Psoas muscle (tissue), 8 donors: ENCODE measurements at places on chromosomes 12 and 14.
A peak's percentile ranks its signal among the peaks of the same experiment; 100 is the strongest.

GRCh38 chr14:102272392-102272791 lies 32.6 kb downstream of the MOK start:
- DNase-seq: no peak

- DNase-seq: no peak
These were observed 165.1 kb upstream of the ATP2B1 start for GRCh38 chr12:89873745-89874144.

DNA sequence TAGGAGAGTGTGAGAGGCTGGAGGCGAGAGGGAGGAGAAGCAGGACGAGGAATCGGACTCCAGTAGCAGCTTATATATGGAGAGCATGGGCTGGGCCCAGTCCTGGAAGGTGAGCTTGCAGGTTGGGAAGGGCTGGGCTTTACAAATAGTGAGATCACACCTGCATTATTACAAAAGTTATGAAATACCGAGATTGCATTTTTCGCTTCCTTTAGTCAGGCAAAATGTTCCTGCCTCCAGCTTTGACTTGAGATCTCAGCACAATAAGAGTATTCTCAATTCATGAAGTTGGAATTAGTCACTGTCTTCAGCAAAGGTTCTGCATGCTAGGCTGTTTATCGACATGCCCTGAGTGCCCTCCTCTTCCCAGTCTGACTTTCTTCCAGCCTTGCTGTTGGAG lies at the start of gene KRT6B:
TSS of gene KRT6B (minus strand) at position 46 of the 400 bp plus-strand sequence. CDS start 68 bp downstream, outside the sequence.
- no peak for DNase-seq

GRCh38 chr12:14957551-14958168 lies 3.7 kb downstream of the ARHGDIB start:
- no peak for DNase-seq

GRCh38 chr12:28223025-28223554 lies 32.8 kb downstream of the CCDC91 start:
- DNase-seq: no peak

GRCh38 chr12:113837084-113837483 lies 129.0 kb downstream of the RBM19 start:
- DNase-seq: no peak

- DNase-seq: no peak
These were observed 145.4 kb upstream of the FKBP4 start for GRCh38 chr12:2649201-2650030.

GRCh38 chr12:1907652-1908611 lies 10.5 kb downstream of the CACNA2D4 start:
- DNase-seq: peak; percentile 48

DNA sequence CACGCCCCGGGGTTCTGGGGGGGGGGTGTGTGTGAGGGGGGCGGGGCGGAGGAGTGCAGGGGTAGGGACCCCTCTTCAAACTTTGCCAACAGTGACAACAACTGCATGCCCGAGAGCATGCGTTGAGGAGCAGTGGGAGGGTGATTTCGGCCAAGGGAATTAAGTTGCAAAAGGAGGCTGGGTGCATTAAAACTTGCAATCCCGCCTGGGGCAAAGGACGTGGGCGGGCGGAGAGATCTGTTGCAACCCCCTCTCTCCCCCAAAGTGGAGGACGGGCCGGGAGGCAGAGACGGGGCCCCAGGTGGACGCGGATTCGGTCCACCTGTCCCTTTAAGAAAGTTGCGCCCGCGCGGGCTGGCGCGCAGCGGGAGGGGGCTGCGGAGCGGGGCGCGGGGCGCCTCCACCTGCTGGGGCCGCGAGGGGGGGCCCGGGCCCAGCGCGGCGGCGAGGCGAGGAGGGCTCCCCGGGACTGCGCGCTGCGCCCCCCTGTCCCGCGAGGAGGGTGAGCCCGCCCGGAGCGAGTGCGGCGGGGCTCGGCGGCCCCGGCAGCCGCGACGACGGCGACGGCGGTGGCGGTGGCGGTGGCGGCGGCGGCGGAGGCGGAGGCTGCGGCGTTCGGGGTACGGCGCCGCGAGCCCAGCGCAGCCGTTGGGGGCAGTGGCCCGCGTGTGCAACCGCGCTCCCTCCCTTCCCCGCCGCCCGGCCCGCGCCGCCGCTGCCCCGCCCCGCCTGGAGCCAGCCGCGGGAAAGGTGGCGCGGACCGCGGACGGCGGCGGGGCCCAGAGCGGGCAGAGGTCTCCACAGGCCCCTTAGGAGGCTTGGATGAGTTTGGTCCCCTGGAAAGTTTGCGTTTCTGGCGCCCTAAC lies 530 bp upstream of the FOXN4 start:
- DNase-seq: no peak

DNA sequence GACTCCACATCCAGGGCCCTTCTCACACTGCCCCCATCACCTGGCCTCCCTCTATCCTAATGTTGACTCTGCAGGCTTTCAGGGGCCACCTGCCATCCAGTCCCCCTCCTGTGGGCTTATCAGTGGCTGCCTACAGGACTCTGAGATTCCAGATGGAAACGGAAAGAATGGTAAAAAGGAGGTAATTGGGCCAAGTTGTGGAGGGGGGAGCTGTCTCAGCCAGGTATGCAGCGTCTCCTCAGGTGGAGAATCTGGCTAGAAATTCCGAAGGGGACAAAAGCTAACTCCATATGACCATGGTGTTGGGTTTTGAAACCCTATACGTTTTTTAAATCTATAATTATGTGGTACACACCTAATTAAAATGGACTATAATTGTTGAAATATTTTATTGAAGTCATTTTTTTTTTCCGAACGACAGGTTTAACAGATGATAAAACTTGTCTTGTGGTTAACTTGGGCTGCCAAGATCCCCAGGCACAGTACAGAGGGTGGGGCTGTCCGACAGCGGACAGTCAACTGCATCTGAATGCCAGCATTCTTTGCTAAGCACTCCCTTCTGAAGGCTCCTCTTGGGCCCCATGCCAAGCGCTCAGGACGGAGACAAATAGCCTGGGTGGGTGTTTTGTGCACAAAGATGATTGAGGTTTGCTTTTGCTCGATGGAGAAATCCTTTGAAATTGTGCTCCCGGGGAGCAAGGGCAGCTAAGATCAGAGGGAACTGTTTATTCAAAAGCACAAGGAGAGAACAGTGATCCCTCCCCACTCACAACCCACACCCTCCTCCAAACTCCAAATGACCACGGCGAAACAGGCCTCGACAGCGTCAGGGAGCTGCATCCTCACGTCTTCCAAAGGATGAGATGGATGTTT lies 365.6 kb downstream of the BCL11B start:
- peak; percentile 41 for DNase-seq

DNA sequence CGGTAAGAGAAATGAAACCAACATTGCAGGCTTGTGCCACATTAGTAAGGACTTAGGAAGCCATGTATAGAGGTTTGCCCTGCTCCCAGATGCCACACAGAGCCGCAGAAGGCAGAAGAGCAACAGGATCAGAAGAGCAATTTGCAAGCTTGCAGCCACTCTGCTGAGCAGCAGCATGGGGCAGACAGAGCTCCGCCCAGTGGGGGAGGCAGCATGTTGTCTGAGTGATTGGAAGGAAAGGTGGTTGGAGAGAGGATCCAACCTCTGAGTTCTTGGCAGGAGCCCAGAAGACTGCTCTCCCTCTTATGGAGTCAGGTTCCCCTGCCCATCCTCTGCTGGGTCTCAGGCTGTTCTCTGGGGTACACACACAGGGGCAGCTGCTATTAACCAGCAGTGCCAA lies 2.3 kb upstream of the KRT6A start:
- no peak for DNase-seq

GRCh38 chr14:52055167-52055566 lies 13.7 kb downstream of the NID2 start:
- DNase-seq: no peak

DNA sequence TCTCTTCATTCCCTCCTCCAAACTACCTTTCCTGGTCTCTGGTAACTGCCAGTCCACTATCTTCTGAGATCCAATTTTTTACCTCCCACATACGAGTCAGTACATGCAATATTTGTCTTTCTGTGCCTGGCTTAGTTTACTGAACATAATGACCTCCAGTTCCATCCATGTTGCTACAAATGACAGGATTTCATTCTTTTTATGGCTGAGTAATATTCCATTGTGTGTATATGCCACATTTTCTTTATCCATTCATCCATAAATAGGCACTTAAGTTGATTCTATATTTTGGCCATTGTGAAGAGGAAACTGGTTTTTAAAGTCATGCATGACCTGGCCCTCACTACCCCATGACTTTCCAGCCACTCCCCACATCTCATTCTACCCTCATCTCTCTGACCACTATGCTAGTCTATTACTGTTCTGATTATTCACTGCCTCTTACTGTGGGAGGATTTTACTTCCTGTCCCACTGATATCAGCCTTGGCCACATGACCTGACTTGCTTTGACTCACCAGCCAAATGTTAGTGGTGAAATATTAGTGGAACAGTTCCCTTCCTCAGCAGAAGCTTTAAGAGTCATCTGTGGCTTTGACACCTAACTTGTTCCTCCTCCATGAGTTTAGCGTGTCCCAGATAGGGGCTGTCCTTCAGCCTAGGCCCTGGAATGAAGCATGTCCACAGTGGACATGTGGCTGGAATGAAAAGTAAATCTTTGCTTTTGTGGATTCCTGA lies 52.2 kb downstream of the GOLGA5 start:
- DNase-seq: no peak

- DNase-seq: no peak
These were observed 19.2 kb downstream of the ESRRB start for GRCh38 chr14:76395161-76395560.

DNA sequence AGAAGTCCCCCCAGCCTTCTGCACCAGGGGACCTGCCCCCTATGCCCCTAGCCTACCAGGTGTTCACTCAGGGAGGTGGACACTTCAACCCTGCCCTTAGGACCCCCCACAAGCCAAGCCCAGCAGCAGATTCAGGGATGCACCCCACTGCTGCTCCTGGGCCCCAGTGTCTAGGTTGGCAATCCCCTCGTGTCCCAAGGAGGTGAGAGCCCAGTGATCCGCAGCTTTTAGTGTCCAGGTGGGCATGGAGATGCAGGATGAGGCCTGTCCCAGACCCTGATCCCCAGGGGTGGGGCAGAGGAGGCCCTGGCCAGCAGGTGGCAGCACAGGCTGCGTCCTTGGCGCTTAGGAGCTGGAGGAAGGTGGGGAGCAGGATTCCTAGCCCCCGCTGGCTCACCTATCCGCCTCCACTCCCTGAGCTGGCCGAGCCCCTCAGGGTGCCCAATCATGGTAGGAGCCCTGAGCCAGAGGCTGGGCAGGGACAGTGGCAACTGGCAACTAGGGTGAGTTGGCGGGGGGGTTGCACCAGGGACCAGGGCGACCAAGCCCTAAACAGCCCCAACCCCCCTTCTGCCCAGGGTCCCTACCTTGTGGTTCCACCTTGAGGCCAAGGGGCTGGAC lies 4.1 kb downstream of the CKB start:
- peak; percentile 86 for DNase-seq

- no peak for DNase-seq
These were observed 19.8 kb downstream of the ISM2 start for GRCh38 chr14:77478796-77479195.

GRCh38 chr12:124044809-124045321 lies 71.8 kb downstream of the ZNF664 start:
- no peak for DNase-seq

GRCh38 chr14:95499354-95499750 lies 17.1 kb downstream of the SYNE3 start:
- no peak for DNase-seq

DNA sequence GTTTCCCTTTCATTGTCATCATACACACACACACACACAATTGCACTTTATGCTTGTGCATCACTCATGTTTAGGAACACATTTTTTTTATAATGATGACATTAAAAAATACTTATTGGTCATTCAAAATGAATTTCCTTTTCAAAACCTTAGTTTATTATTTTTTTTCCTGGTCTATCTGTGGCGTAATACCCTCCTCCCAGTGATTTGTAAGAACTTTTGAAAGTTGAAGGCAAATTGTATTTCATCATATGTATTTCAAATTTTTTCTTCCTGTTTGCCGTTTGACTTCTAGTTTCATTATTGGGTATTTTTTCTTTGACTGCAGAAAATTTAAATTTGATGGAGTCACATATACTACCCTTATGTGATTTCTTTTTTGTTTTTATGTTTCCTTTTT lies 2.5 kb upstream of the LRRK2 start:
- no peak for DNase-seq

GRCh38 chr14:71012888-71013287 lies 105.6 kb downstream of the PCNX1 start:
- no peak for DNase-seq

GRCh38 chr12:1924996-1925683 lies 6.7 kb upstream of the CACNA2D4 start:
- no peak for DNase-seq

- no peak for DNase-seq
These were observed 585.7 kb upstream of the TMEM132C start for GRCh38 chr12:127681151-127681754.

- DNase-seq: no peak
These were observed 10.3 kb upstream of the ERP27 start for GRCh38 chr12:14948672-14949071.

DNA sequence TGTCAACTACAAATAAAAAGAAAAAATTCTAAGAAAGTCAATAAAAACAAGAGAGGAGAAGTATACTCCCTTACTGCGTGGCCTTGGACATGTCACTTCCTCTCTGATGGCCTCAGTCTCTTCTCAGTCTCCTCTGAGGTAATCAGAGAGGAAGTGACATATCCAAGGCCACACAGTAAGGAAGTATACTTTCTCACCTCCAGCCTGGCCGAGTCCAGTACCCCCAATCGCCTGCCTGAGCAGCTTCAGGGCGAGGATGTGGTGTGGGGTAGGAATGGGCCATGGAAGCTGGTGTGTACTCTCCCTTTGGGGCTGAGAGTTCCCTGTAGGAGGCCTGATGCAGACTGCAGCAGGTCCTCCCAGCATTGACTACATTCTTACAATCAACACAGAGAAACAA lies 15.8 kb downstream of the VDR start:
- DNase-seq: no peak

DNA sequence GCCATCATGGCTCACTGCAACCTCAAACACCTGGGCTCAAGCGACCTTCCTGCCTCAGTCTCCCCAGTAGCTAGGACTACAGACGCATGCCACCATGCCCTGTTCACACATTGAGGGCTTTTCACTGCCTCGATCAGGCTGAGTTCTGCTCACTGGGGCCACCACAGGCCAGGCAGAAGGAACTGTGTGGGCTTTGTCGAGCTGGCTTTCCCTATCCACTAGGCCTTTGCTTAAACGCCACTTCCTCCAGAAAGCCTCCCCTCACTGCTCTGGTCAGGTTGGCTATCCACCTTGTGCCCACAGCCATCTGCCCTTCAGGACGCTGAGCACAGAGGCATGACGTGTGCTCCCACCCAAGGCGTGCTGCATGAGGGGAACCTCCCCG lies 45.2 kb downstream of the MLXIP start:
- no peak for DNase-seq

GRCh38 chr12:71029302-71029701 lies 108.8 kb upstream of the PTPRR start:
- DNase-seq: no peak

DNA sequence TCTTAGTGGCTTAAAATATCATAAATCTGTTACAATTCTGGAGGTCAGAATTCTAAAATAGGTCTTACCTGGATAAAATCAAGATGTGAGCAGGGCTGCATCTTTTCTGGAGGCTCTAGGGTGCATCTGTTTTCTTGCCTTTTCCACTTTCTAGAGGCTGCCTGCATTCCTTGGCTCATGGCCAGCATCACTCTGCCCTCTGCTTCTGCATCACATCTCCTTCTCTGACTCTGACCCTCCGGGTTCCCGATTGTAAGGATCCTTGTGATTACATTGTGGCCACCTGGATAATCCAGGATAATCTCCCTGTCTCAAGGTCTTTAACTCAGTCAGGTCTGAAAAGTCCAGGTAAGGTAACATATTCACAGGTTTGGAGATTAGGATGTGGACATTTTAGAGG lies 11.0 kb upstream of the BMP4 start:
- DNase-seq: no peak

GRCh38 chr14:100906420-100906819 lies 2.9 kb upstream of the RTL1 start:
- no peak for DNase-seq
